ENCODE measurements at places on chromosomes 6 and 20.

- ATAC-seq, result no peak
Measured at GRCh38 chr6:74069089-74069581, 373.1 kb downstream of the CD109 start.

DNA sequence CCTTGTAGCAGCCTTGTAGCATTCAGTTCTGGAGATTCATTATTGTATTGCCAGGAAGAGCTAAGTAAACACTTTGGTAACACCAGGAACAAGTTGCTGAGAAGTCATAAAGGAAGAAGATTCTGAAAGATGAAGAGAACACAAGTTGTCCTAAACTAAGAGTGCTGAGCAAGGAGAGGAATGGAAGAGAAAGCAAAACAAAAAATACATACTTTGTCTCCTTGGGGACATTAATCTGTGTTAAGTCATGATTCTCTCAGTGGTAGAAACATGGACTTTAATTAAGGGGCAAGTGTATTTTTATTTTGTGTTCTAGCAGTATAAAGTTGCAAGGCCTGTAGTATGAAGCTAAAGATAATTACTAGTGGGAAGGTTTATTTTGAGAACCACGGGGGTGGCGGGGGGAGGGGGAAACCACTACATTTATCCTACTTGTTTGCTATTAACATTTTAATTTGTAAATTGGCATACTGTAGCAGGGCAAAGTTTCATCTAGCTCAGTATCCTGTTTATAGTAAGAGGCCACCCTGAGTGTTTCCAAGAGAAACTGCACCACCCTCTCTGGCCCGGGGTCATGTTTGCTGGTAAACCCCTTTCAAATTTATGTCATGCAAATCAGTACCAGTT, 463.0 kb downstream of the CDKAL1 start:
- no peak for ATAC-seq

DNA sequence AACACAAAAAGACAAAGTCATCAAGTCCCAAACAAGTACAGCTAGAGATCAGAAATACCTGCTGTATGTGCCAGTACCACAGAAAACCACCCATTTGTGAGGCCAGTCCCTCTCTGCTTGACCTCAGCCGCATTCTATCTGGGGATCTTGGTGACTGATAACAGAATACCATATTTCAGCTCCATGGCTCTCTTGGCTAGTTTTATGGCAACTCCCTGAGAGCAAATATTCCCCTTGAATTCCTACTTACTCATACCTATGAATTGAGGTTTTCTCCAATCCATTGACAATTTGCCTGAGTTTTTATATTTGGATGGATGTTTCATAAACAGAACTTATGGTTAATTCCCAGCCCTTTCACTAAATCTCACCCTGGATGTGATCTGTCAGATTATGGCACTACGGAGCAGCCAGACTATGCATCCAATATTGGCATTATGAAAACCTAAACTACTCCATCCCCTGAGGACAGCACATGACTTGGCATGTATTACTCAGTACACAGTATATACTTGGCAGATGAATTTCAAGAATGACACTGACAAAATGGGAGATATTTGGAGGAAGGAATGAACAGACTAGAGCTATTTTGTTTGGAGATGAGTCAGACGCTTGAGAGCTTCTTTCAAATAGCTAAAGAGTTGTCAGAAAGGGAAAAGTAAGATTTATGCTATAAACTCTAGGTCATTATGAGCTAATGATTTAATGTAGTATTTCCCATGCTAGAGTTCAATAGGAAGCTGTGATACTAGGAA, 95.7 kb downstream of the PRDM1 start:
- peak; percentile 96 for ATAC-seq

DNA sequence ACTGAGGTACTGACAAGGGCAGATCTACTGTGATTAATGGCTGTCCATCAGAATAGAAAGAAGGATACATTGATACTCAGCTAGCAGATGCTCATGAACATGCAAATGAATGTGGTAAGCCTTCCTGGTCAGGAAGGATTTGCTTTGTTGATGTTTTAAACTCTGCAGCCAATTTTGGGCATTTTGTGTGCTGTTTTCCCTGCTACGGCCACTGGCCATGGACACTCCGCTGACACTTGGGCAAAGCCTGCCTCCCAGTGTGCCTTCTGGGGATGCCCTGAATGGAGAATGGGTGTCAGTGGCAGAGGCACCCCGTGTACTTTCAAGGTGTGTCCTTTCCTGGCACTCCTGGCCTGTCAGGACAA, 113.1 kb downstream of the SOBP start:
- ATAC-seq, result no peak

DNA sequence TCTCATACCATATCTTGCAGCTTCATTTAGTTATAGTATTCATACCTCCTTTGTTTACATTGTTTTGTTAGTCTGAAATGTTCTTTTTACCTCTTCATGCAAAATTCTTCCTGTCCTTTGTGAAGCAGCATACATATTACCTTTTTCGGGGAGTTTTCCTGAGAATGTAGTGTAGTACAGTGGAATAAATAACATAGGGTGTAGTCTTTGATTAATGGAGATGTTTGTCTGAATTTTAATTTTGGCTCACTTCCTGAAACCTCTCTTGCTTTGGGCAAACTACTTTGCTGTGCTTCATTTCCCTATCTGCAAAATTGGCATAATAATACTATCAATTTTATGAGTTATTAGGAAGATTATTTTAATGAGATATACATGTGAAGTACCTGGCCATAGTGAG, 5.6 kb downstream of the MACROD2 start:
- ATAC-seq, result no peak

GRCh38 chr20:10236540-10237533, 18.2 kb downstream of the SNAP25 start:
- ATAC-seq, result no peak

DNA sequence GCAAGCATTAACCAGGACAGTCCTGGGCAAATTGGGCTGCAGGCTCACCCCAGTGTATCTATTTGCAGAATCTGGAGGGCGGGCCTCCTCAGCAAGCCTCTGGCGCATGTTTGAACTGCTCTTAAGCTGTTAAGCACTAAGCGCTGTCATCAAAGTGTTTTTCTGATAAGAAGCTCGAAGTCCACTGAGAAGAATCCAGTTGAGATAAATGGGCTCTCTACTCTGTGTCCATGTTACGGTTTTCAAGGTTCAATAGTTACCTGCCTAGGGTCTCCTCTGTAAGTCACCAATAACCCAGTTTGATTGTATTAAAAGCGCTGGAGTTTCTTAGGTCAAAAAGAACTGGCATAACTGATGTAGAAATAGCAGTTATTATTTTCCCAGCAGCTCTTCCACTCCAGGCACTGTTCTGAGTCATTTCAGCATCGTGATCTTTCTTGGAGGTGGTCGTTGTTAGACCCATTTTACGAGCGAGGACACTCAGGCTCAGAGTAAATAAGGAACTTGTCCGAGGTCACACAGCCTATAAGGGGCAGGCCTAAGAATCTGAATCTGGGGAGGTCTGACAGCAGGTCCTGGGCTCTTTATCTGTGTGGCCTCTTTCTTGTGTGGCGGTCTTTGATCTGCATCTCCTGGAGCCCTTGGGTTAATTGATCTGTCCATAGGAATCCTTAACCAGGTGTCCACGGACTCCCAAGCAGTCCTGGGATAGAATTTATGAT, 207.4 kb upstream of the ZNF217 start:
- ATAC-seq, result no peak

- no peak for ATAC-seq
Measured at GRCh38 chr6:305371-306206, 13.3 kb downstream of the DUSP22 start.

DNA sequence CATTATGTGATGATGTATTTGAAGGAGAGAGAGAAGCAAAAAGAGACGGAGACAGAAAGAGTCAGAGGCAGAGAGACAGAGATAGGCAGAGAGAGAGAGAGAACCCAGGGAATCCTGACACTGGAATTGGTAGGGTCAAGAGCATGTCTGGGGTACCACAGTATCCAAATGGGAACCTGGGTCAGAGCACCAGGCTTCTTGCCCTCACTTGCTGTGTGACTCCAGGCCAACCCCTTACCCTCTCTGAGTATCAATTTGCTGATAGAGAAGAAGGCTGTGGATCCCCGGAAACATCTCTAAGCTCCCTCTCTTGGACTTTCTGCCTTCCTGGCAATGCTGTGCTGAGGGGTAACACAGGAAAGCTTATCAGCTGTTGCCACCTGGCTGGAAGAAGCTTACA, 385.3 kb upstream of the SULF2 start:
- ATAC-seq, result no peak

DNA sequence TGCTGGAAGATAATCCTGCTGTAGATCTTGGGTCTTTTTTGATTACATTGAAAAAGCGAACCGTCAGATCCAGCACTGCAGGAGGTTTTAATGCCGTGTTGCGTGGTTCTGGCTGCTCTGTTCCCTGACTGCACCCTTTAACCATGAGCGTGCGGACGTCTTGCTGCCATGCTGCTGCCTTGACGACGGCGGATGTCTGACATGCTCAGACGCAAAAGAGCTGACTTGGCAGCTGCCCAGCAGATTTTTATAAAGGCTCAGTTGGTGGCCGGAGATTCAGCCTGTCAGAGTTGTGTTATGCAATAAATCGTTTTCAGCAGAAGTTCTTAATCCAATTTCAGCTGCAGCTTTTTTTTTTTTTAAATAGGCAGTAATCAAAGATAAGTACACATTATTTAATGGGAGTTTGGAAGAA, 119.4 kb downstream of the JARID2 start:
- ATAC-seq, result peak; percentile 89

DNA sequence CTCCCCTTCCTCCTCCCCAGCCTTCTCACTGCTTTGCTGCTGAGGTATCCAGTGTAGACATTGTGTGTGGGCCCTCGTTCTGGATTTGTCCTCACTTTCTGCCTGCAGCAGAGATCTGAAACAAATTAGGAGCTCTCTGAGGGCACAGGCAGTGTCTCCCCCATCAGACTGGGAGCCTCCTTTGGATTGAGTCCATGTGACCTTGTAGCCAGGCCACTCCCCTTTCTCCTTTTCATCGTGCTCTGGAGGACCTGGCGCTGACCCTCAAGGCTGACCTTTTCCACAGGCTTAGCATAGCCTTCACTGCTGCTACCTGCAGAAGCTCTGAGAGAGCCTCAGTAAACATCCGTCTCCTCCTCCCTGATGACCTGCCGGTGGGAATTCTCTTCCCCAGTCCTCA, 26.2 kb downstream of the VEGFA start:
- ATAC-seq, result no peak

DNA sequence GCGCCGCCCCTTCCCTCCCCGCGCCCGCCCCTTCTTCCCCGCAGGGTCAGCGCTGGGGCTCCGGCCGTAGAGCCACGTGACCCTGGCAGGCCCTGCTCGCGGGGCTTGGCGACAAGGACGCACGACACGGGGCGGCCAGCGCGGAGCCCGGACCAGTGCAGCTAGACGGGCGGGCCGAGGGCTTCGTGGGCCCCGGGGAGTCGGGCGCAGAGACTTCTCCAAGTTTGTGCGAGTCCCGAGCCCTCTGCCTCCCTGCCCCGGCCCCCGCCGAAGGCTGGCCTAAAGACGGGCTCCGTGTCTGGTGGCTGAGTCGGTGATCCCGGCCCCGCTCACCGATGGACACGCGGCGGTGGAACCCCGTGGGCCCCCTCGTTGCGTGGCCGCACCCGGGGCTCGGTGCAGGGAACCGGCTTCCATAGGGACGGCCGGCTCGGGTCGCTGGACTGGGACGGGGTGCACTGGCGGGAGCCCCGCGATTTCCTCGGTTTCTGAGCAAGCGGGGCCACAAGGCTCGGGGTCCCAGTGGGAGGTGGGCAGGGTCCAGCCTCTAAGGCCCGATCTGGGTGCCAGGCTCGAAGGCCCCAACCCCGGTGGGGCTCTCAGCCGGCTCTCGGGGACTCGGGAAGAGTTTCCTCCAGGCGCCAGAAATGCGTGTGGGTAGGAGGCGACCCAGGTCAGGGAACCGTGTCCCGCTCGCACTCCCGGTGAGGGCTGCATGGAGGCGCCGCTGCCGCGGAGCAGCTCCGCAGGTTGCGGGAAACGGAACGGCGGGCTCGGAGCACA, 452 bp upstream of the GATA5 start:
- 0 out of 3 replicates have a peak, but pooled peaks have one; percentile 10 for ATAC-seq

- no peak for ATAC-seq
Measured at GRCh38 chr20:35093267-35093884, 769 bp upstream of the TRPC4AP start.

DNA sequence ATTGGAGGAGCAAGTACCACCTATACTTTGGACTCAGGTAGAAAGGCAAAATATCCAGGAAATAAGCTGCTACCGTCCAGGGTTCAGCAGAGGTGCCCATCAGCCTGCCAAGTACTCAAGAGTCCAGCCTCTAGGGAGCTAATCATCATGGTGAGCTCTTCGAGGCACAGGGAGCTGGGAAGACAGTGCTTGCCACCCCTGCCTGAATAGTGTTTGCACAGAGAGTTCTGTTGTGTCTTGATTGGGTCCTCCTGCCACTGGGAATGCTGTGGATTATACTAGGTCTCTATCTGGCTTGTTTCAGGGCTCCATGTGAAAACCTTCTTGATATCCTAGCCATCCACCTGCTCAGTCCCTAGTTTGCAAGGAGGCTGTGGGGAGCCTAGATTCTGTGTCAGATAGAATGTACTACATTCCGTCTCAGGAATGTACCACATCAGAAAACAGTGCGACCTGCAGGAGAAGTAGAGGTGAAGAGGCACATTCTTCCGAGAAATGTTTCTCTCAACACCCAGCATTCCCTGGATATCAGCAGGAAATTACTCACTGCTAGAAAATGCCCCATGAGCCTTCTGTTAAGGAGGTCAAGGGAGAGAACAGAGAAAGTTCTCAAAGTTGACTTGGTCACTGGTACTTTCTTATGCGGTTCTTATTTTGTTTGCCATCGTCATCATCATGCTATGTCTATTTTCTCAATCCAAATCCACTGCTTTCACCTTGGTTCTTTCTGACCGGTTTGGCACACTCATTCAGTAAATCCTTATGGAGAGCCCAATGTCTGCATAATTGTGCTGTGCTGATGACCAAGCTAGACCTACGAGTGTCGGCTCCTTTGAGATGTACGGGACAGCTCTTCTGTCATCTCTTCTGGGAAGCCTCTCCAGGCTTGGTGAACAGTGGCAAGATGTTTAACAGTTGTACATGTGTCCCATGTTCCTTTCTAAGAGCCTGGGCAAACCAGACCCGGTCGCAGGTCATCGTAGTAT, 30.7 kb downstream of the PTPN1 start:
- peak; percentile 90 for ATAC-seq

DNA sequence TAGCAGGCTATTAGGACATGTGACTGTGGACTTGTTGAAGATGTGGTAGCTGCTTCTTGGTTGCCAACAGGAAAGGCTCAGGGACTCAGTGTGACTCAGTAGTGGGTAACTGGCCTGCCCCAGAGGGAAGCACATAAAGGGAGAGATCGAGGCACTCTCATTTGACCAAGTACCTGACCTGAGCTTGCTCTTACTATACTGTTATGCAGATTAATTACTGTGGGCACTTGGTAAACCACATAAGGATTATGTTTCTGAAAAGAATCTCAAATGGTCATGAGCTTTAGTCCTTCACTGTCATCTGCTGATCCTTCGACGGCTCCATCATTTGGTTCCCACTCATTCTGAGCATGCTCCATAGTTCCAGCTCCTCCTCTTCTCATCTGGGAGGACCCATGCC, 48.2 kb upstream of the RPL7L1 start:
- no peak for ATAC-seq
